ENCODE measurements at places on chromosomes 11 and 22.

- peak; percentile 74 for DNase-seq
These were observed 24.1 kb upstream of the CELSR1 start for GRCh38 chr22:46561435-46561905.

DNA sequence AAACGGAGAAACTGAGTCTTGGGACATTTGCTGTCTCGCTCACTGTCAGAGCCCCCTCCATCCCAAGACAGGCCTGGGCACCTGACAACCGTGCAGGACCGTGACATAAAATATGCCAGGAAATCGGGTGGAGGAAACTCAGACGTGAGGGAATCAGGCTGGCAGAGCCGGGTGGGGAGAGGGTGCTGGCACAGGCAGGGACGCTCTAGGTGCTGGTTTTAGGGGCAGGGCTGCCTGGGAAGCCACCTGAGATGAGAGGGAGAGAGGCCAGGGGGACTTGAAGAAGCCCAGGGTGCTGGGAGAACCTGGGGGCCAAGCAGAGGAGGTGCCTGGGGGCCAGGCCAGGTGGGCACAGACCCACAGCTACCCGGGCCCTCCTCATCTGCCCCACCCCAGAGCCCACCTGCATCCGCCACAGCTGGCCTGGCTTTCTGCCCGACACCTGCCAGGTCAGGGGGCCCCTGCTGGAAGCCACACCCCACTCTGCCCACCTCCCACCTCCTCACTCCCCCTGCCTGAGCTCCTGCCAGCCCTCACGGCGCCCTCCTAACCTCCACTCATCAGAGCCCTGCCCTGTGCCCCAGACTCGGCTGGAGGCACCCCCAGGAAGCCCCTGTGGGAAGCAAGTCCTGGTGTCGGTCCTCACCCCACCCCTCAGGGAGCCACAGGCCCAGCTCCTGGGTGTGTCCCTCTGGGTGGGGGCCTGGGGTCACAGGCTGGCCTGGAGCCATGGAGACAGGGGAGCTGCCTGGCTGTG lies 27.3 kb upstream of the MUC5AC start:
- no peak for DNase-seq

DNA sequence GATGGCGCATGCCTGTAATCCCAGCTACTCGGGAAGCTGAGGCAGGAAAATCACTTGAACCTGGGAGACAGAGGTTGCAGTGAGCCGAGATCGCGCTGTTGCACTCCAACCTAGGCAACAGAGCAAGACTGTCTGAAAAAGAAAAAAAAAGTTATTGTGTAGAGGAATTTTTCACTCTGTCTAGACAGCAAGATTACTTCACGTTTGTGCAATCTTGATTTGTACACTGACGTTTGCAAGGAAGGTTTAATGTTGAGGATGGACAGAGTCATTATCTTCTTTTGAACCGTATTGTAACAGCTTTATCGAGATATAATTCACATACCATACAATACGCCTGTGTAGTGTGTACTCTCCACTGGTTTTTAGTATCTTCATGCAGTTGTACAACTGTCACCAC lies 3.7 kb downstream of the CTTN start:
- DNase-seq, result no peak

DNA sequence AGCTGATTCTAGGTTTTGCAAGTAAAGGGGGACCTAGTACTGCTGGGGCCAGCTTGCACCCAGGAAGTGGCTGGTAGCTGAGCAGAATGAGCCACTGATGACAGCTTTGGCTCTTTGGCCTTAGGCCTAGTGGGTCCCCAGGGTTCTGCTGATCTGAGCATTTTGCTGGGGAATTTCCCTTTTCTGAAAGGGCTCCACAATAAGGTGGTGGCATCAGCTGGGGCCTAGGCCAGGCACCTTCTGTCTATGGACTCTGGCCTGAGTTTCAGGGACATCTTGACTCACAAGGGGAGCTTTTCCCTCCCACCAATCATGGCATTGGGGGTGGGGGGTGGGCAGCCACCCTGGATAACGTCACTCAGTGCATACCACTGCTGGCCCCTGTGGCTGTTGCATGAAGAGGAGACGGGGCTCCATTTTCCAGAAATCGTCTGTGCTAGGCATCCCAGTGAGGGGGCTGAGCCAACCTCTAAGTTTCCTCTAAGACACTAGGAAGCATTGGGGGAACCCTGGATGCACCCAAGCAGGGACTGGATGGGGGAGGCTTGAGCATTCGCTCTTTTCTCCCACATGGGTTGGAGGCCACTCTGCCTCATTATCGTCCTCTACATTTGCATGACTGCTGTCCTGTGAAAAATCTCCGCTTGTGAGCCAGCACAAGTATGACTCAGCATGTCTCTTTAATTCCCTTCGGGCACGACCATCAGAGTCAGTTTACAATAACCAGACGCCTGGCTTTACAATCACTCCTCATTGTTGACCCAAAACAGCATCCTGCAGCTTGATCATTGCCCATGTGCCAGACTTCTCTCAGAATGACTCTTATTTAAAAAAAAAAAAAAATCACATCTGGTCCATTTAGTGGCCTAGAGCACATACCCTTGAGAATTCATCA lies 145.0 kb upstream of the THY1 start:
- no peak for DNase-seq

DNA sequence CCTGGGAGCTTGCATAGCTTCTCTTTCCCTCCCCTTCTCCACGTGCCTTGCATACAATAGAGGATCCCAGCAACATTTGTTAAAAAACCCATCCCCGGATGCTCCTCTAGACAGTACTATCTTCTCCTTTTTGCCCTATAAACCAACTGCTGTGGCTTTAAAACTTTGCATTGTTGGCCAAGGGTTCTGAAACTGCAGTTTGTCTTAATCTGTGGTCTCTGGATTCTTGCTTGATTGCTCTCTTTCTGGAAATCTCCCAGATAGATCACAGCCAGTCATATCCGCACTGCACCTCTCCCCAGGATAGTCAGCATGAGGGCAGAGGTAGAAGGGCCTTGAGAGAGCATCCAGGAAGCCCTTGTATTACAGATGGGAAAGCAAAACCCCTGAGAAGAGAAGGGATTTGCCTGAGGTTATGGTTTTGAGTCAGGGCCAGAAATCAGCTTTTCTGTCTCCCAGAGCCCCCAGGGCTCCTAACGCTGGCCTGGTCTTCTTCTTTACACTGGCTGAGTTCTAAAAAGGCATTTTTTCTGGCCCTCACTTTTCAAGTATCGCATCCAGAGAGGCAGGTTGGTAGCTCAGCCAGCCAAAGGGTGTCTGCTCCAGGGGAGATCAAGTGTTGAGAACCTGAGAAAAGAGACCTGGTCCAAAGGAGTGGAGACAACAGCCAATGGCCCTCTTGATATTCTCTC lies 70.6 kb downstream of the ADM start:
- DNase-seq, result no peak

GRCh38 chr22:23501261-23501619 lies 78.8 kb downstream of the IGLL1 start:
- no peak for DNase-seq

- no peak for DNase-seq
These were observed 119.3 kb upstream of the OR9Q1 start for GRCh38 chr11:57904376-57904775.

GRCh38 chr11:124760205-124760652 lies 1.9 kb downstream of the ESAM start:
- DNase-seq, result no peak

GRCh38 chr11:61892085-61892370 lies 683 bp upstream of the FADS3 start:
- DNase-seq, result no peak

DNA sequence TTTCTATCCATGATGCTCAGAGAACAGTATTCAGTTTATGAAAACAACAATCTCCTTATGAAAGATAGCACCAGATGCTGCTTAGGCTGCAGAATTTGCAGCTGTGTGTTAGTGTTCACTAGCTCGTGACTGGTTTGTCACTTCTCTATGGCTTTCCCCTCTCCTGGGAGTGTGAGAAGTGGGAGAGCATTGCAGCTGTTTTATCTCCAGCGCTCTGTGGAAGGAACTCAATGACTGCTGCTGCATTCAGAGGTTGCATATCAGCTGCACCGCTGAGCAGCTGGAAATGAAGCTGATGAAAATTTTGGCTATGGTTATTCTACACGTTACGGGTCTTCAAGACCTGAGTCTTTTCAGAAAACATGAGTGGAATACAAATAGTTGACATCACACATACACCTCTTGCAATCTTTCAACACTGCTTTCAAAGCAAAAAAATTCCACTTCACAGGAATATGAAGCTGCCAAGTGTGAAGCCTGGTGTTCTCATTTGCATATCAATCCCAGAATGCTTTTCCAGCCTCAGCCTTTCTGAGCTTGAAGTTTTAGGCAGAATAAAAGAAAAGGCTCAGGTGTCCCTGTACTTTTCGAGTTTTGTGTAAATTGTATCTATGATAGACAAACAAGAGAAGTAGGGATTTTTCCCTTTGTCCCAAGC lies 149.3 kb upstream of the DDI1 start:
- no peak for DNase-seq

DNA sequence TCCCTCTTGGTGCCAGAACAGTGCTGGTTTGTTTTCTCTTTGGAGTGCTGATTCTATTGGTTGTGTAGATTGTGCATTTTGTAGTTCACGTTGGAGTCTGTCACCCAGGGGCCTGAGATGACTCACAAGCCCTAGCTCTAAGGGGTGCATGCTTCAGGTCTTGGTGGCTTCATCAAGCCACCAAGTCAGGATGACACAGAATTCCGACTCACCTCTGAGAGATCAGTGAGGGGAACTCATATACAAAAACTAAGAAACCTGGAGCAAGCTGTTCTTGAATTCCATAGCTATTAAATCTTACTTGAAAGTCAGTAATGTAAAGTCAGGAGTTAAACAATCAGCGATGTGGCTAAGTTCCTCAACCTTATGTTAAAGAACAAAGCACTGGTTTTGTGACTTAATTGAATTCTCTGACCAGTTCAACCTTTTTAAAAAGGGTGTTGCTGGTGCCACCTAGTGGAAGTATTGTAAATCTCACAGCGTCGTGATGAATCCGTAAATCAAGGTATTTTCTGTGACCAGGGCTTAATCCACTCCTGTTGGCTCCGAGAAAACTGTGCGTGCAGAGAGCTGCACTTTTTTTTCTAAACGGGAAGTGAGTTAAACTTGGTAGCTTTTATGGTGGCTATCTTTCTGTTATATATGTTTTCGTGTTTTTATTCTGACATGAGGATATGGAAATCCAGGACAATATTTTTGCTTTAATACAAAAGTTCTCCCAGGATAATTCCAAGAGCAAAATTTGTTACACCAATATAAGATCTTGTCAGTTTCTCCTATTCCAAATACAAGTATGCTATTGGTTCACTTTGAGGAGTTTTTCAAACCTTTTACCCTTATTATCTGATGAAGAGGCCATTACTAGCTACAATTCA lies 14.6 kb downstream of the MMP13 start:
- DNase-seq, result peak; percentile 61

GRCh38 chr22:30161051-30161469 lies 80.8 kb downstream of the HORMAD2 start:
- DNase-seq, result no peak

GRCh38 chr11:114027926-114028325 lies 31.6 kb upstream of the ZBTB16 start:
- DNase-seq, result no peak

GRCh38 chr11:76120513-76121101 lies 85.7 kb downstream of the WNT11 start:
- DNase-seq, result no peak

GRCh38 chr11:57277845-57278720 lies 41.0 kb upstream of the APLNR start:
- peak; percentile 81 for DNase-seq

GRCh38 chr11:82676483-82677094 lies 57.1 kb downstream of the FAM181B start:
- DNase-seq, result no peak

- no peak for DNase-seq
These were observed 773.2 kb upstream of the LRRC4C start for GRCh38 chr11:42232673-42233072.

GRCh38 chr11:73347067-73347466 lies 29.1 kb upstream of the RELT start:
- no peak for DNase-seq

- DNase-seq, result no peak
These were observed 62.3 kb downstream of the IGLL5 start for GRCh38 chr22:22949953-22950352.

GRCh38 chr11:77884829-77885190 lies 63.9 kb downstream of the AAMDC start:
- DNase-seq, result no peak

DNA sequence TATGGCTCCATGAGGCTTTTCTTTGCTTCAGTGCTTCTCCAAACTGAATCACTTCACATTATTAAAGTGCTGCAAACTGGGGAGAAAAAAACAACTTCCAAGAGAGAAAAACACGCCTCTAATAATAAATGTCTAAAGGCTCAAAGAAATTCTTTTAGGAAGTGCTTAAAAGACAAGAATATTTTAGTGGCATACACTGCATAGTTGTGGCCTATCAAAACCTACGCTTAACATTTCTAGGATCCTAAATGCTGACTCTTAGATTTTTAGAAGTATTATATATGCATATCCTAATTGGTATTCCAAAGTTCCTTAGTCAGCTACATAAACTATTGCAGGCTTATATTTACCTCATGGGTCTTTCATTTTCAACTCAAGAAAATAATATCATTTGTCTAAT lies 879.0 kb upstream of the CCDC90B start:
- DNase-seq, result no peak

GRCh38 chr11:97814325-97814959 lies 1206.3 kb upstream of the CNTN5 start:
- DNase-seq, result no peak

GRCh38 chr11:86671531-86672006 lies 847 bp downstream of the ME3 start:
- peak; percentile 65 for DNase-seq

DNA sequence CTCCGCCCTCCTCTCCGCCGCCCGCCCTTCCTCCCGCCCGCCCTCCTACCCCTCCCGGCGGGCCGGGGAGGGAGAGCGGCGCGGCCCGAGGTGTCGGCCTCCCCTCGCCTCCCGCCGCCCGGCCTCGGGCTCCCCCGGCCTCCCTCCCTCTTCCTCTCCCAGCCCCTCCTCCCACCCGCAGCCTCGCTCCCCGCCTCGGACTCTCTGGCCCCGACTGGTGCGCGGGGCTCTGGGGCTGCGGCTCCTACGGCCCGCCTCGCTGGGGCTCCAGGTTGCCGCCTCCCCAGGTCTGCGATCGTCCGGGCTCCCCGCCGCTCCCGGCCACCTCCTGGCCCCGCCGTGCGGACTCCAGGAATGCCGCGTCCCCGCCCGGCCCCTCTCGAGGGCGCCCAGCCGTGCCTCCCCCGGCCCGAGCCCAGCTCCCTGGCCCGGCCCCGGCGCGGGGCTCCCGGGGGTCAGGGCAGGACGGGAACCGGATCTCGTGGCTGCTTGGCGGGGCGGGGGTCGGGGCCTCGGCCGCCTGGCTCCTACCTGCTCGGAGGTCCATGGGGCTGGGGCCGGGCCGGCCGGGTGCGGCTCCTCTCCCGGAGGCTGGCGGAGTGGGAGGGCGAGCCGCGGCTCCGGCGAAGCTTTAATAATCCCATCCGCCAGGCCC lies at the start of gene CLCF1:
TSS of gene CLCF1 (minus strand) at position 606 of the 655 bp plus-strand sequence. CDS start at position 547, 59 bp downstream.
- DNase-seq, result peak; percentile 68

- DNase-seq, result no peak
These were observed 225.8 kb downstream of the ETS1 start for GRCh38 chr11:128361451-128362020.

Data from WERI-Rb-1 (cell line).